ENCODE measurements at places on chromosomes 5 and 9. TPM values are rescaled to one million over a fixed set of nuclear protein-coding genes. Genes with fewer than 3 reads are reported as not detected.

DNA sequence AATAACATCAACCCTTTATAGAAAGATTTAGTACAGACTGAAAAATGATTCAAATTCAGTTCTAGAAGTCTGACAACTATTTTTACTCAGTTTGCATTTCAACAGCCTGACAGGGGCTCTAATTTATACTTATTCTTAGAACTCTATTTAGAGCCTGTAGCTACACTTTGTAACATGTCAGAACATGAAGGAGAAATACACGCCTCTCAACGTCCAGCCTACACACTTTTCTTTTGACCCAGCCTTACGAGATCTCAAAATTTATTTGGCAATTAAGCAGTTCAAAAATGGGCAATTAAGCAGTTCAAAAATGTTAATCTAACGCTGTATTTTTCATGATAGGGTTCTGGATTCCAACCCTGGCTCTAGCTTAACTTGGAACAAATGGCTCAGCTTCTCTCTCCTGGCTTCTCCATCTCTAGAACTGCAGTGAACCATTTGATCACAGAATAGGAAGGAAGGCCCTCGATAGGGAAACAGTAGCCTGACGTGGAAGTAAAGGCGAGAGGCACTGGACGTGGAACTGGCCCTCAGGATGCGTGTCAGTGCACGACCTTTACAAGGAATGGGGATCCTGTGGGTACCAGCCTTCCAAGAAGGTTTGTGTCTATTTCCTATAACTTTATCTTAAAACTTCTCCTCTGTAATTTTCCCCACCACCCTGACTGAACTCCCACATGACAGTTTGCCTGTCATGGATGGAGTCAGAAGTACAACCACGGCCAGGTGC lies 66.4 kb downstream of the PRRT1B start:
- no peak overlapping the region for H3K27ac ChIP-seq
- H3K4me3 ChIP-seq = no peak overlapping the region

GRCh38 chr9:129906298-129906697 lies 71.0 kb downstream of the USP20 start:
- no peak overlapping the region for H3K4me3 ChIP-seq
- H3K4me1 ChIP-seq = peaks cover 25% of the 10 kb centered on the region
- peaks cover 25% of the 10 kb centered on the region for H3K36me3 ChIP-seq
- no peak overlapping the region for H3K27ac ChIP-seq

Gene RNF145
- total RNA-seq = 83.9 TPM

GRCh38 chr9:78006734-78007133 lies 24.9 kb downstream of the GNAQ start:
- no peaks in the 10 kb centered on the region for H3K27me3 ChIP-seq
- peaks cover 6% of the 10 kb centered on the region for H3K36me3 ChIP-seq
- H3K4me3 ChIP-seq = no peak overlapping the region
- no peak for DNase-seq
- H3K27ac ChIP-seq = no peak overlapping the region
- peaks cover 69% of the 10 kb centered on the region for H3K4me1 ChIP-seq

GRCh38 chr9:133322701-133323100 lies 13.3 kb downstream of the SURF6 start:
- peaks cover 2% of the 10 kb centered on the region for H3K27me3 ChIP-seq
- H3K4me3 ChIP-seq = no peak overlapping the region
- H3K4me1 ChIP-seq = no peaks in the 10 kb centered on the region
- no peak for DNase-seq
- peaks cover 4% of the 10 kb centered on the region for H3K36me3 ChIP-seq

Gene CATSPER3
- total RNA-seq = 0.39 TPM

Gene ADGRV1
- 1.5 TPM for total RNA-seq

Gene CXCL14
- total RNA-seq = 0.21 TPM

GRCh38 chr9:95505072-95505716 lies 11.6 kb downstream of the PTCH1 start:
- DNase-seq = no peak
- H3K27ac ChIP-seq = peak overlapping the region; percentile 74
- H3K4me3 ChIP-seq = peak overlapping the region; percentile 78
- H3K27me3 ChIP-seq = no peaks in the 10 kb centered on the region
- H3K36me3 ChIP-seq = no peaks in the 10 kb centered on the region
- H3K4me1 ChIP-seq = peaks cover 26% of the 10 kb centered on the region

Gene LTC4S
- total RNA-seq = 1.7 TPM

- H3K27me3 ChIP-seq = no peaks in the 10 kb centered on the region
- DNase-seq = no peak
These were observed 17.2 kb downstream of the WDR70 start for GRCh38 chr5:37396352-37396751.

GRCh38 chr5:71699751-71700150 lies 19.3 kb upstream of the CARTPT start:
- no peak overlapping the region for H3K4me3 ChIP-seq
- H3K27me3 ChIP-seq = peaks cover 21% of the 10 kb centered on the region
- no peak for DNase-seq
- H3K36me3 ChIP-seq = no peaks in the 10 kb centered on the region
- H3K27ac ChIP-seq = no peak overlapping the region
- H3K4me1 ChIP-seq = no peaks in the 10 kb centered on the region

DNA sequence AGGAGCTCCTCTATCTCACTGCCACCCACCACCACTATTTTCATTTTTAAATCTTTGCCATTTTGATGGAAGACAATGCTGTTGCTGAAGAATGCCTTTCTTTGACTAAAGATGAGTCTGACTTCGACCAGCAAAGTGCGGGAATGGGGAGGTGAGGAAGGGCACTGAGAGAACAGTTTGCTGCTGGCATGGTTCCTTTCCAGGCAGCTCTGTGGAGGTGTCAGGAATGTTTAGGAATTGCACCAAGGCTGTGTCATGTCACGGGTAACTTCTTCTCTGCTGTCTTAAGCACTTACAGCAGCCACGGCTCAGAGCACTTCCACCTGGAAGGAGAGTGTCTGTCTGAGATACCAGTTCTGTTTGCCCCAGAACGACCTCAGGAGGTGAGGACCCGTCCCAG lies 41.4 kb upstream of the SHB start:
- H3K4me1 ChIP-seq = no peaks in the 10 kb centered on the region
- H3K27me3 ChIP-seq = peaks cover 18% of the 10 kb centered on the region
- no peak overlapping the region for H3K4me3 ChIP-seq
- no peak overlapping the region for H3K27ac ChIP-seq

Gene PTGES
- total RNA-seq = 3.3 TPM

Gene CTSV
- total RNA-seq = 0.34 TPM

DNA sequence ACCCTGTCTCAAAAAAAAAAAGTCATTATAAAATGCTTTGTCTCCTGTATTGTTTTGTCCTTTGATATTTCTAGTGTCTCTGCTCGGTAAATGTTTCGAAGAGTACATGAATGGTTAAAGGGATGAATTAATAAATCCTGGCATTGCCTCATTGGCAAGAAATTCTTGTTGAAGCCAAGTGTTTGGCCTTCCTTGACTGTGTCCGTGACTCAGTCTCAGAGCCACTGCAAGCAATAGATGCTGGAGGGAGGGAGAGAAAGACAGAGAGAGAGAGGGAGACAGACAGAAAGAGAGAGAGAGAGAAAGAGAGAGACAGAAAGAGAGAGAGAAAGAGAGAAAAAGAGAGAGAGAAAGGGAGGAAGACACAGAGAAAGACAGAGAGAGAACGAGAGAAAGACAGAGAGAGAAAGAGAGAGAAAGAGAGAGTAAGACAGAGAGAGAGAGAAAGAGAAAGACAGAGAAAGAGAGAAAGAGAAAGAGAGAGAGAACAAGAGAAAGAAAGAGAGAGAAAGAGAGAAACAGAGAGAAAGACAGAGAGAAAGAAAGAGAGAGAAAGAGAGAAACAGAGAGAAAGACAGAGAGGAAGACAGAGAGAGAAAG lies 72.5 kb upstream of the RXRA start:
- no peak overlapping the region for H3K4me3 ChIP-seq
- H3K27ac ChIP-seq = no peak overlapping the region
- peaks cover 3% of the 10 kb centered on the region for H3K4me1 ChIP-seq
- peaks cover 11% of the 10 kb centered on the region for H3K27me3 ChIP-seq

DNA sequence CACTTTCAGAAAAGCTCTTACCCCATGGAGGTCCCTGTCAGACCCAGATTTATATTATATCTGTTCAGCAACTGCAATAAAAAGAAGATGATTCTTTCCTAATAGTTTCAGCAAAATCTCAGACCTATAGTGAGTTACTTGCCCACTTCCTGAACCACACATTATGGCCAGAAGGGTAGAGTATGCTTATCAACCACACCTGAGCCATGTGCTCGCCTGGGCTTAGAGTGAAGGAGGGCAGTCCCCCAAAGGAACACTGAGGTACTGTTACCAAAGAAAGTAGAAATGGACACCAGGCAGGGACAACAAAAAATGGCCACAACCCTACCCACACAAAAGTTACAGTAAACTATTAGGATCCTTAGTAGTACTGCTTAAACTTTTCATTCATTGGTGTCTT lies 128.7 kb downstream of the ZNF608 start:
- no peak for DNase-seq
- no peaks in the 10 kb centered on the region for H3K27me3 ChIP-seq
- no peak overlapping the region for H3K4me3 ChIP-seq
- H3K4me1 ChIP-seq = no peaks in the 10 kb centered on the region
- no peaks in the 10 kb centered on the region for H3K36me3 ChIP-seq

DNA sequence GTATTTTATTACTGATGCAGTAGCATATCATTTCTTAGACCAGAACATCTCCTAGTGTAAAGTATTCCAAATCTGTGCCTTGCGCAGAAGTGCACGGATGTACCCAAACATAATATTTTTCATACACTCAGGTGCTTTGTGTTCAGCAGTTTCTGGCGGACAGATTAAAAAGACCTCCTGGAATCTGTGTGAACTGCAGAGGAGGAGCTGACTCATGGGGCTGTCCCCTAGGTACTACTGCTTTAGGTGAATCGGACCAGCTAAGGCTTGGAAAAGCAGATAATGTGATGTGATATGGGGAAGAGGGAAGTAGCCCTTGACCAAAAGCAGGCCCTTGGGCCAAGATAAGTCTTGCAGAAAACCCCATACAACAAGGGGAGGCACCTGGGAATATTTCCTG lies 310.1 kb downstream of the PLK2 start:
- DNase-seq = no peak
- H3K36me3 ChIP-seq = no peaks in the 10 kb centered on the region
- no peak overlapping the region for H3K27ac ChIP-seq
- no peak overlapping the region for H3K4me3 ChIP-seq
- H3K4me1 ChIP-seq = peaks cover 7% of the 10 kb centered on the region

DNA sequence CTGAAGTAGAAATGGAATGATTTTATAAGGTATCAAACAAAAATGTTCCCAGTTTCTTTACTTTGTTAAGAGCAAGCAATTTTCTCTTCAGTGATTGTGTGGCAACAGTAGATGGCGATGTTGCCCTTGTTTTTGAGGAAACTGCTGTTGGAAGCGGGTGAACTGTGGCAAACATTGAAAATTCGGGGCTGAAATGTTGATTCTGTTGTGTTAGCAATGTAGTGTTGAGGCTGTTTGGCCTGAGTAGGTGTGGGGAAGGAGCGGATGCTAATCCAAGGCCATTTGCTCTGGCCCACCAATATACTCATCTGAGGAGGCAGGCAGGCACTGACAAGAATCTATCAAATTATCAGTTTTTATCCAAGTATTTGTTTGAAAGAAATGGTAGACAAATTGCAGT lies 129.8 kb downstream of the SLC12A2 start:
- no peak for DNase-seq
- H3K36me3 ChIP-seq = no peaks in the 10 kb centered on the region
- H3K27me3 ChIP-seq = peaks cover 5% of the 10 kb centered on the region
- no peak overlapping the region for H3K27ac ChIP-seq

- H3K36me3 ChIP-seq = no peaks in the 10 kb centered on the region
- peaks cover 23% of the 10 kb centered on the region for H3K27me3 ChIP-seq
- H3K27ac ChIP-seq = no peak overlapping the region
These were observed 53.9 kb upstream of the C9orf72 start for GRCh38 chr9:27627188-27627564.

DNA sequence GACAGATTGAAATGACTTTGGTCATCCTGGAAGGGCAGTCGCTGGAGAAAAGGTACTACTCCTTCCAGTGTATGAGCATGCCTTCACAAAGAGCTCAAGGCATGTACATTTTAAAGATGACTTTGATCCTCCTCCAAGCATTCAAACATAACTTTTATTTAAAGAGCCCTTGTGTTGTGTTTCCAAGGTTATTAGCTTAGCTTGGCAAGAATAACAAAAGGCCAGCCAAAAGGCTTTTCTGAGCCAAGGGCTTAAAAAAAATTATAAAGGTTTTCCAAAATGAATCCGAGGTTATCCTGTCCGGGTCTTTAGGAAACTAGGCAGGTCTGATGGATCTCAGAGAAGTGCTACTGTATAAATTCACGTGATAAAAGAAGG lies 71.0 kb upstream of the PLPP6 start:
- H3K27ac ChIP-seq = no peak overlapping the region
- H3K4me1 ChIP-seq = peaks cover 11% of the 10 kb centered on the region
- no peak for DNase-seq
- H3K4me3 ChIP-seq = no peak overlapping the region
- H3K36me3 ChIP-seq = peaks cover 1% of the 10 kb centered on the region
- H3K27me3 ChIP-seq = no peaks in the 10 kb centered on the region

DNA sequence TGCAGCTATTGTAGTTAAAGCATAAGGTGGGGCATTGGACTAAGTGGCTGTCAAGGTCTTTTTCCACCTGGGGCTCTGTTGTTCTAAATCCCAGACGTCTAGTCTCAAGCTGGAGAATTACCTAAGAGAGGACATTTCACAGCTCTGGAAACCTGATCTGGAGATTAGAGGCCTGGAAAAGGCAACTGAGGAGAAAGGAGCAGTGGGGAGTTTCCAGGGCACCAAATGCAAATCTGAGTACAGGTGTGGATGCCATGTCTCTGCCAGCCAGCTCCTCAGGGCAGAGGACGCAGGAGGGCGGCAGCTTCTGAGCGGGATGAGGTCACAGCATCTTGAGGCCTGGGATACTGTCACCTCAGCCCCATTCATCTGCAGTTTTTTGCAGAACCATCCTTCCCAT lies 65.2 kb downstream of the PPARGC1B start:
- no peak overlapping the region for H3K4me3 ChIP-seq
- no peaks in the 10 kb centered on the region for H3K27me3 ChIP-seq
- no peak overlapping the region for H3K27ac ChIP-seq
- H3K4me1 ChIP-seq = peaks cover 37% of the 10 kb centered on the region
- no peaks in the 10 kb centered on the region for H3K36me3 ChIP-seq

Gene UGT3A1
- not detected for total RNA-seq

Gene RABL6
- 71.8 TPM for total RNA-seq

GRCh38 chr5:138983984-138984383 lies 108.8 kb upstream of the LRRTM2 start:
- H3K36me3 ChIP-seq = peaks cover 4% of the 10 kb centered on the region
- peaks cover 29% of the 10 kb centered on the region for H3K4me1 ChIP-seq
- no peak for DNase-seq
- no peak overlapping the region for H3K4me3 ChIP-seq

- no peaks in the 10 kb centered on the region for H3K27me3 ChIP-seq
- DNase-seq = no peak
- peaks cover 1% of the 10 kb centered on the region for H3K36me3 ChIP-seq
- H3K4me1 ChIP-seq = peaks cover 7% of the 10 kb centered on the region
- H3K4me3 ChIP-seq = no peak overlapping the region
- no peak overlapping the region for H3K27ac ChIP-seq
These were observed 9.1 kb downstream of the WWC1 start for GRCh38 chr5:168300326-168301182.

DNA sequence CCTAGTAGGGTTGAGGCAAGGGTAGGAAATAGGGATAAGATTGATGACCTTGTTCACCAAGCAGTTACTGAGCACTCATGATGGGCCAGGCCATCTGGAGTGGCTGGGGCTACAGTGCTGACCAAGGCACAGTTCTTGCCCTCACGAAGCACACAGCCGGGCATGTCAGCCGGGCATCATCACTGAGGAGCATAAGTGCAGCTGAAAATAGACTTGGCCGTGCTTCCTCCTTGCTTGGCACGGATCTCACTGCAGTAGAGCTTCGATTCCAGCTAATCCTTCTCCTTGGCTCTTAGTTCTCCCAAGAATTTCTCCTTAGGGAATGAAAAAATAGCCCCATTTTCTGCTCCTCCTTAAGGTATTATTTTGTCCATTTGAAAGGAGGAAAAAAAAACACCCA lies 116.6 kb downstream of the NMUR2 start:
- no peak overlapping the region for H3K27ac ChIP-seq
- no peaks in the 10 kb centered on the region for H3K36me3 ChIP-seq
- DNase-seq = no peak
- H3K27me3 ChIP-seq = peaks cover 2% of the 10 kb centered on the region
